ENCODE measurements at places on chromosomes 7 and 10.
A peak's percentile ranks its signal among the peaks of the same experiment; 100 is the strongest.

DNA sequence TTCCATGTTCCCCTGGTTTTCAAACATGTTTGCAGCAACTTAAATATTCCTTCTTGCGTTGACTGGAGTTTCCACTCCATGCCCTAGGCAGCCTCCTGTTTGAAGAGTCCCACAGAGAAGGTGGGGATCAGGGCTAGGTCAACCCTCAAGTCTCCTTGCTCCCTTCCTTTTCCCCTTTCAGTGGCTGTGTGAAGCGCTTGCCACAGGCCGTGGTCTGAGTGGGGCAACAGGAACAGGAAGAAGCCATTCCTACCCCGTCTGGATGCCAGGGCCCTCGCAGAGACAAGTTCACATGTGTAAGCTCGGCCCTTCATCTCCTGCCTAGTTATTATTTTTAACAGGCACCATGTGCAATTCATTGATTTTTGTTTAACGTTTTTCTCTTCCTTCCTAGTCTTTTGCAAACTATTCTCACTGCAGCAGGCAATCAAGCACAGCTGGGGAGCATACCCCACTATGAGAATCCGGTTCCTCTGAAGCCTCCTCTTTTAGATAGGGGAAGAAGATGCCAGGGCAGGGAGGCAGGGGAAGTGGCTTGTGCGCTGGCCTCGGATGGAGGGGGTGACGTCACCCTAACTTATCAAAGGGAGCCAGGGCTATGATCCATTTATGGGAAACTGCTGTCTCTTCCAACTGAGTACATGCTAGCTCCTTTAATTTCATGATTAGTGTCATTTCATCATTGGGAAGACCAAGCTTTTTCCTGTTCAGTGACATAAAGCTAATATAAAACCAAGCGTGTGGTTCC is 64.2 kb downstream of the PRLHR start:
- no peak for DNase-seq

DNA sequence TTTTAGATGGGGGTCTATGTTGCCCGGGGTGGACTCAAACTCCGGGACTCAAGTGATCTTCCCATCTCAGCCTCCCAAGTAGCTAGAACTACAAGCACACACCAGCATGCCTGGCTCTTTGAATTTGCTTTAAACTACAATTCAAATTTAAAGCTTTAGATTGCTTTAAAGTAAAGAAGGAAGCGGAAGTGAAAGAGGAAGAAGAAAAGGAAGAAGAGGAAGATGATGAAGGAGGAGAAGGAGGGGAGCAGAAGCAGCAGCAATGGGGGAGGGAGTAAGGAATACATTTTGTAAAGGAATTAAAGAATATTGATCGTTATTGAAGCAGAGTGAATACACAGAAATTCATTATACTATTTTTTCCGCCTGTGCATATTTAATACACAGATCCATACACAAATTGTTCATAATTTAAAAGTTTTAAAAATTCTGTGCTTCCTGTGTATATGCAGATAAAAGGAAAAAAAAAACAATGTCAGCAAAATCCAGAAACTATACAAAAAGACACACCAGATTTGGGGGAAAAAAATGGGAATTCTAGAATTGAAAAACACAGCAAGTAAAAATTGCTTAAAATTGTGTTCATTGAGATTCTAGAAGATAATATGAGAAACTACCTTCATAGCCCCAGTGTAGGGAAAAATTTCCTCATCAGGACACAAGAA is 60.8 kb upstream of the KCNMA1 start:
- DNase-seq: no peak

- DNase-seq: no peak
Observed at GRCh38 chr10:74587109-74587854, 239.1 kb upstream of the KAT6B start.

GRCh38 chr10:47353351-47353750 is 5.2 kb downstream of the RBP3 start:
- no peak for DNase-seq

DNA sequence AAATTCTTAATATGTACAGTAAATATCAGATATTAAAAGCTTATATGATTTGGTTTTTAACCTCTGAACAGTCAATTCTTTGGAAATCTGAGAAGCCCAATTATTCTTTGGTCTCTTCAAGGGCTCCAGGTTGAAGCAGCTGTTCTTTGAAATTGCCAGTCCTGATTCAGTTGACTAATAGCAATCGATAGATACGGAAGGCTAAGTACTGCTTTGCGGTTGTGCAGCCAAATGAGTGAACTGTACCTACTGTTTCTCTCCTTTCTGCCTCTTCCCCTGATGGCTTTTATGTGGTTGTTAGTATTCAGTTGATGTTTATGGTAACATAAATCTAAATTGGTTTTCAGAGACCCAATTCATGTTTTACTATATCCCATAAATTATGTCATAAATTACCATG is 103.1 kb upstream of the RPA3 start:
- no peak for DNase-seq

GRCh38 chr10:50517626-50518025 is 106.1 kb downstream of the SGMS1 start:
- no peak for DNase-seq

DNA sequence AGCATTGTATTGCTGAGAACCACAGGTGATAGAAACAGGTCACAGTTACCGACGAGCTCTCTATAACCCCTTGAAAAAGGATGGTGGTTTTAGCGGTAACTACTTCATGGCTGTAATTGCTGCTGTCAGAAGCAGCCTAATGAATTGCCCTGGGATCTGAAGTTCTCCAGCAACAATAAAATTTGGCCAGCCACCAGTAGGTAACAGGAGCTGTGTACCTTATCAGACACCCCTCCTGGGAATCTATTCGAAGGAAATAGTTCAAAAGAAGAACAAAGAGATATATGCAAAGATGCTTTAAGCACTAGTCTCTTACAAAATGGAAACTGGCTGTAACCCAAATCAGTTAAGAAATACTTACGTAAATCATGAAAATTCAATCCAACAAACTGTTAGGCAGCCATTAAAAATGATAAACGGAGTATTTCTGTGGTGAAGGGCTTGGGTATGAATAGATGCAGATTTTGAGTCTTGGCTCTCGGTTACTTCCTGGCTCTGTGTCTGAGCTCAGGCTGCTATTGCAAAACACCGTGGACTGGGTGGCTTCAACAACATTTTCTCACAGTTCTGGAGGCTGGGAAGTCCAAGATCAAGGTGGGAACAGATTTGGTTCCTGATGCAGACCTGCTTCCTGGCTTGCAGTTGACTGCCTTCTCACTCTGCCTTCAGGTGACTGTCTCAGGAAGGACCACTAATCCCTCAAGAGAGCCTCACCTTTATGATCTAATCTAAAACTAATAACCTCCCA is 1.6 kb downstream of the MSRB2 start:
- DNase-seq: peak; percentile 26

- peak; percentile 11 for DNase-seq
Observed at GRCh38 chr10:70478191-70479164, at the start of gene PALD1. TSS of gene PALD1 (plus strand) at chr10:70478767. CDS start at chr10:70525952, 47,185 bp downstream.

DNA sequence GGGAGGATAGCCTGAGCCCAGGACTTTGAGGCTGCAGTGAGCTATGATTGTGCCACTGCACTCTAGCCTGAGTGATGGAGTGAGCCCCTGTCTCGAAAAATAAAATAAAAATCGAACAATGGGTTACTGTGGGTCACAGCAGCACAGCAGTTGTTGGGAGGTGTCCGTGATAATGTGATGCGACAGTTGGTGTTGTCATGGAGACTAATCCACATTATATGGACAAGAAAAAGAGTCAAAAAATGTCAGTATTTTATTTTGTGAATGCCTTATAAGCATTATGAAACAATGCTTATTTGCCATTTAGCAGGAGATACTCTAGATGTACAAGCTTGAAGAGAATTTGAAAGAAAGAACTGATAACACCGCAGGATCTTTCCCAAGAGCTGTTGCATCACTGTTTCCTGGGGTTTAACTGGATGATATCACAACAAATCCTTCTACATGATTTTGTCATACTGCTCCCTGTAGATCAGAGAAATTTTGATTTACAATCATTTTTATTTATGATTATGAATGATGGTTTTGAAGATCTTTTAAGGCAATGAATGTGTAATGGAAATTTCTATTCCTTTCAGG is 195.4 kb downstream of the BAMBI start:
- no peak for DNase-seq

GRCh38 chr10:55497893-55498499 is 697.0 kb upstream of the PCDH15 start:
- DNase-seq: no peak

DNA sequence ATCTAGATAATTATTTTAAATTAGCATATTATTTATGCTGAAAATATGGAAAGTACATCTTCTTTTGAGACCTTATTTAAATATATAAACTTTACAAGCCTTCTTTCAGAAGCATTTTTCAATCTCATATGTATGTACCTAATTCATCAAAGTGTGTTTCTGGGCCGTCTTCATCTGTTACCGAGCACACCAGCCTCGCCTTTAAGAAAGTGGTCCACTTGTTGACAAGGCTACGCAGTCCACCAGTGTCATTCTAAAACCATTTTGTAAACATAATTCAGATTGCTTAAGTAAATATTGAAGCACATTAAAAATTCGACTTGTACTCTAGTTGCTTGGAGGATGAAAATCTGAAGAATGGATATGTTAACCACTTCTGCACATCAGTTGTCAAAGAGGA is 116.3 kb downstream of the SEMA3C start:
- DNase-seq: no peak

GRCh38 chr7:28840592-28840995 is 117.5 kb downstream of the TRIL start:
- no peak for DNase-seq

GRCh38 chr7:66183700-66184099 is 21.4 kb upstream of the TPST1 start:
- no peak for DNase-seq

- no peak for DNase-seq
Observed at GRCh38 chr7:55120501-55121198, 101.8 kb downstream of the EGFR start.

- no peak for DNase-seq
Observed at GRCh38 chr7:155997431-155998327, 185.4 kb upstream of the SHH start.

GRCh38 chr7:101743241-101743994 is 74.0 kb upstream of the CUX1 start:
- no peak for DNase-seq

DNA sequence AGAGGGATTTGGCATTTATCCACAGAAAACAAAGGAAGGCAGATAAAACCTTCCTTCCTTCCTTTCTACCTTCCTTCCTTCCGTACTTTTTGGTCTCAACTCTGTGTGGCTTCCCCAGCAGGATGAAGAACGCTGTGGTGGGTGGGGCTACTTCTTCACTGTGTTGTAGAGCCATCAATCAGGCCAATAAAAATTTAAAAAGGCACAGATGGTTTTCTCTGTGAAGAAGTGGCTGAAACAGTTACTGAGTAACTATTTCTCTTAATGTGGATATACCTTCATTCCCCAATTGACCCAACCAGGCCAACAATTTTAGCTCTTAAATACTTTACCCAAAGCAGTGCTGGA is 75.8 kb downstream of the ZNF92 start:
- no peak for DNase-seq

DNA sequence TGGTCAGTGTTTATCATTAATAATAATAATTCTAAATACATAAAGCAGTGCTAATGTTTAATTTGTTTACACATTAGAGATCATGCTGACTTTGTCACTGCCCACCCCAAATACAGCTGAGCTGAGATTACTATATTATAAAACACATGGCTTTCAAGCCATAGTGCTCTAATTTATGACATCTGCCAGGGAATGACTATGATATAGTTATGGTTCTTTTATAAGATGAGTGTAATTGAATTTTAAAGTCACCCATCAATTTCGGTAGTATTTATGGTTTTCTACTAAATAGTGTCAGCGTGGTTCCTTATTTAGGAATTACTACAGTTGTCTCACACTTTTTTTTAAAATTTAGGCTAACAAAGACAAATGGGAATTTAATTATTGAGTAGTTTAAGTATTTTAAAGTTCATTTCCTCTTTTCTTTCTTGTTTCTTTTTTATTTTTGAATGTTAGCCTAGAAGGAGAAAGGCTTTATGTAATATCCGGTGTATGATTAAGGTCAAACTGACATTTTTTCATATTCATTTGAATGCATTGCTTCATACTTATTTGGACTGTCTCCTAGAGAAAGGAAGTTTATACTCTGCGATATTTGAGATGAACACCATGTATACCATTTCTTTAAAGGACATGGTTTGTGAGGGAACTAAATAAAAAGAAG is 3.9 kb downstream of the CDK14 start:
- DNase-seq: no peak

Measured in DMS 273 treated with DMSO at 0.1 percent for 48 hours (cell line).